Liver (tissue), 10 donors: ENCODE measurements at places on chromosomes 11 and 22. TPM values are rescaled to one million over a fixed set of nuclear protein-coding genes. Genes with fewer than 3 reads are reported as not detected.

DNA sequence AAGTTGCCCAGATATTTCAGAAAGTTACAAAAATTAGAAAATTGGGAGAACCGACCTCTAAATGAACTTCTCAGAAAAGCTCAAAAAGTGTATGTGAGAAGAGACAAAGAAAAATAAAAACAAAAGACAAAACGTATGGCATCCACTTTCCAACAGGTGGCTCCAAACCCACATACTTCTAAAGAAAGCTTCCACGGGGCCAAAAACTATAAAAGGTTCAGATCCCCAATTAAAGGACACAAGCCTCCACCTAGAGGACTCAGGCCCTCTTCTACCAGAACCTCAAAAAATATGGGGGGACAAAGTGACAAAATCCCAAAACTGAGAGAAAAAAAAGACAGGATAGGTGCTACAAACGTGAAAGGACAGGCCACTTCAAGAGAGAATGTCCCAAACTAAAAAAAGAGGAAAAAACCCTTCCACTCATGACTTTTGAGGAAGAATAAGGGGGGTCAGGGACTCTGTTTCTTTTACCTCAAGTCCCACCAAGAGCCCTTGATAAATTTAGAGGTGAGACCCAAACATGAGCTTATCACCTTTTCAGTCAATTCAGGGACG is 8.8 kb downstream of the SCGB2A1 start:
- no peaks in the 10 kb centered on the region for H3K36me3 ChIP-seq
- H3K27ac ChIP-seq, result no peak overlapping the region
- H3K4me1 ChIP-seq, result no peaks in the 10 kb centered on the region
- DNase-seq, result no peak
- no peaks in the 10 kb centered on the region for H3K27me3 ChIP-seq

GLYAT gene
- polyA plus RNA-seq, result 181 TPM

TTC28 gene
- 5.6 TPM for polyA plus RNA-seq

- no peak overlapping the region for H3K27ac ChIP-seq
- H3K4me3 ChIP-seq, result no peak overlapping the region
- H3K4me1 ChIP-seq, result no peaks in the 10 kb centered on the region
- H3K36me3 ChIP-seq, result no peaks in the 10 kb centered on the region
- no peaks in the 10 kb centered on the region for H3K27me3 ChIP-seq
Measured at GRCh38 chr22:49373801-49374226, 453.9 kb downstream of the BRD1 start.

OR51B5 gene
- polyA plus RNA-seq, result not detected

DGAT2 gene
- polyA plus RNA-seq, result 152 TPM

DNA sequence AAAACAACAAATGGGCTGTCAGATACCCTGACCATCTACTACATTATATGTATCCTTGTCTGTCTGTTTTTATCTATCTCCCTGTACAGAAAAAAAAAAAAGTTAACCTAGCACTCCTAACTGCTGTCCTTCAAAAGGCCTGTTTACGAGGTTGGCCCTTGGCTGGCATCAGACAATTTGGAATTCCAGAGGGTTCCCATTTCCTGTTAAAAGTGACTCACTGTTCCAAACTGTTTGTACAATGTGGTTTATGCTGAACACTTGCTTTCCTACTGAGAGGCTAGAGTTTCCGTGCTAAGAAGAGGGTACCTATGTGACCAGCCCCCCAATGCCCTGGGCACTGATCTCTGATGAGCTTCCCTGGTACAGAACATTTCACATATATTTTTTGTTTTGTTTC is 65.9 kb upstream of the HMGXB4 start:
- H3K4me1 ChIP-seq, result no peaks in the 10 kb centered on the region
- H3K36me3 ChIP-seq, result no peaks in the 10 kb centered on the region
- peaks cover 4% of the 10 kb centered on the region for H3K27me3 ChIP-seq
- no peak for DNase-seq
- H3K4me3 ChIP-seq, result no peak overlapping the region

ANGPTL5 gene
- polyA plus RNA-seq, result not detected

DNA sequence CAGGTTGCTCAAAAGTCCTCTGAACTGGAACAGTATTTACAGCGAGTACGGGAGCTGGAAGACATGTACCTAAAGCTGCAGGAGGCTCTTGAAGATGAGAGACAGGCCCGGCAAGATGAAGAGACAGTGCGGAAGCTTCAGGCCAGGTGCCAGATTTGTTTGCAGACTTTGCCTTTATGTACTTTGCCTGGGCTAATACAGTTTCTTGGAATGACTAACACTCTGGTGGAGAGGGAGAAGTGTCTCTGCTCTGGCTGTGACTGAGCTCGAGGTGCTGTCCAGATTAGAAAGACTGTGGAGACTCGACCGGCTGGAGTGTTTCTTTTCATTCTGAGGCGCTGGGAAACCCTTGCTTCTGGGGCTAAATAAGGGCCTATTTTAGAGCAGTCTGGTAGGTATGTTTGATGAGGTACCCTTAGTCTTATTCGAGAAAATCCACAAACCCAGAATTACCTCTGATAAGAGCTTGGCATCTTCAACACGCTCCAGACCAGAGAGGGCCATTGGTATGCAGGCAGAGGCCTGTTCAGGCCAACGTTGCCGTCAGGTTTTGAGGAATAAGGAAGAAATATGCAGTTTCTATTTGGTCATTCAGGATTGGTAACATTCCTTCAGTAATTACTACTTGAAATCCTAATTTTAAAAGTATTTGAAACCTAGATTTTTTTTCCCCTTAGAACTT is 76.5 kb downstream of the SWAP70 start:
- no peaks in the 10 kb centered on the region for H3K36me3 ChIP-seq
- DNase-seq, result no peak
- H3K4me1 ChIP-seq, result no peaks in the 10 kb centered on the region
- no peak overlapping the region for H3K27ac ChIP-seq

OR8A1 gene
- not detected for polyA plus RNA-seq

DNA sequence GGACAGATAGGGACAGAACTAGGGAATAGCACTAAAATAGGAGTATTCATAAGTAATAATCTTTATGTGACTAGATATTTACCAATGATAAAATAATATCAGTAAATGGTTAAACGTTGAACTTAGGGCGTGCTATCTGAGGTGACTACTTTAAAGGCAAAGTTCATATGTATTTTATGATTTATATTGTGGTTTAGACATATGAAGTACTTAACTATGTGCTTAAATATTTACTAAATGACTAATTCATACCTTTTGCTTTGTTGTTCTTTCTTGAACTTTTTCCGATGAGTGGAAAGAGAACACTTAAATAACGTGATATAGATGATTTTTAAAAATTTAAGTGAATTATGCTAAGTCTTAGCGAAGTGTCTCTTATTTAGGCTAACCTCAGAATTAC is 14.7 kb downstream of the LUZP2 start:
- H3K36me3 ChIP-seq, result no peaks in the 10 kb centered on the region
- no peak overlapping the region for H3K27ac ChIP-seq
- H3K4me3 ChIP-seq, result no peak overlapping the region
- no peaks in the 10 kb centered on the region for H3K4me1 ChIP-seq

ALG9 gene
- polyA plus RNA-seq, result 14.9 TPM

DNA sequence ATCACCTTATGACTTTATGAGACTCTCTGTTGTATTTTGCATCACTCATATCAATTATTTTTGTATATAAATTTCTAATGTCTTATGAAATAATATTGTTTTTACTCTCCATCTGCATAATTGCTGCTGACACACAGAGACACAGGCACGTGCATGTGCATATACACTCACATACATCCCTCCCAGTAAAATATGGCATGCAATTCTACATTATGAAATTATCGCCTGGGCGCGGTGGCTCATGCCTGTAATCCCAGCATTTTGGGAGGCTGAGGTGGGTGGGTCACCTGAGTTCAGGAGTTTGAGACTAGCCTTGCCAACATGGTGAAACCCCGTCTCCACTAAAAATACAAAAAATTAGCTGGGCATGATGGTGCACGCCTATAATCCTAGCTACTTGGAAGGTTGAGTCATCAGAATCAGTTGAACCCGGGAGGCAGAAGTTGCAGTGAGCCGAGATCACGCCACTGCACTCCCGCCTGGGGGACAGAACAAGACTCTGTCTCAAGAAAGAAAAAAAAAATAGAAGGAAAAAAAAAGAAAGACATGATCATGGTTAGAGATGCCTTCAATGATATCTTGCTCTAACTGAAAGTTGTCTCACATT is 96.7 kb upstream of the LUZP2 start:
- H3K36me3 ChIP-seq, result no peaks in the 10 kb centered on the region
- H3K27ac ChIP-seq, result no peak overlapping the region
- H3K27me3 ChIP-seq, result no peaks in the 10 kb centered on the region
- H3K4me1 ChIP-seq, result no peaks in the 10 kb centered on the region
- no peak overlapping the region for H3K4me3 ChIP-seq

DNA sequence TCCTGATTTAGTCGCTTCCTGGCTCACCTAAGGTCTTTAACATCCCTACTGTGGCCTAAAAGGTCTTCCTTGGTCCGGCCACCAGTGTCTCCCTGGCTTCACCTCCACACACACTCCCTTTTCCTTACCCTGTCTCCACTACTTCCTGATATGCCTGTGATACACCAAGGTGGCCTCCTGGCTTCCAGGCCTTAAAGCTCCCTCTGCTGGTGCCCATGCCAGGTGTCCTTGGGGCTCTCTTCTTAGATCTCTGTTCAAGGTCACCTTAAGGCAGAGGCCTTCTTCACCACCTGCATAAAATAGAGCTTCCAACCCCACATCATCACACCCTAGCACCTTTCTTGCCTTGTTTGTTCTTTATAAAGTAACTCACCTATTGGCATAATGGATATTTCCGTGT is 787.7 kb downstream of the NTM start:
- H3K36me3 ChIP-seq, result no peaks in the 10 kb centered on the region
- H3K27ac ChIP-seq, result no peak overlapping the region
- no peaks in the 10 kb centered on the region for H3K4me1 ChIP-seq
- no peak for DNase-seq
- H3K27me3 ChIP-seq, result no peaks in the 10 kb centered on the region
- H3K4me3 ChIP-seq, result no peak overlapping the region

DNA sequence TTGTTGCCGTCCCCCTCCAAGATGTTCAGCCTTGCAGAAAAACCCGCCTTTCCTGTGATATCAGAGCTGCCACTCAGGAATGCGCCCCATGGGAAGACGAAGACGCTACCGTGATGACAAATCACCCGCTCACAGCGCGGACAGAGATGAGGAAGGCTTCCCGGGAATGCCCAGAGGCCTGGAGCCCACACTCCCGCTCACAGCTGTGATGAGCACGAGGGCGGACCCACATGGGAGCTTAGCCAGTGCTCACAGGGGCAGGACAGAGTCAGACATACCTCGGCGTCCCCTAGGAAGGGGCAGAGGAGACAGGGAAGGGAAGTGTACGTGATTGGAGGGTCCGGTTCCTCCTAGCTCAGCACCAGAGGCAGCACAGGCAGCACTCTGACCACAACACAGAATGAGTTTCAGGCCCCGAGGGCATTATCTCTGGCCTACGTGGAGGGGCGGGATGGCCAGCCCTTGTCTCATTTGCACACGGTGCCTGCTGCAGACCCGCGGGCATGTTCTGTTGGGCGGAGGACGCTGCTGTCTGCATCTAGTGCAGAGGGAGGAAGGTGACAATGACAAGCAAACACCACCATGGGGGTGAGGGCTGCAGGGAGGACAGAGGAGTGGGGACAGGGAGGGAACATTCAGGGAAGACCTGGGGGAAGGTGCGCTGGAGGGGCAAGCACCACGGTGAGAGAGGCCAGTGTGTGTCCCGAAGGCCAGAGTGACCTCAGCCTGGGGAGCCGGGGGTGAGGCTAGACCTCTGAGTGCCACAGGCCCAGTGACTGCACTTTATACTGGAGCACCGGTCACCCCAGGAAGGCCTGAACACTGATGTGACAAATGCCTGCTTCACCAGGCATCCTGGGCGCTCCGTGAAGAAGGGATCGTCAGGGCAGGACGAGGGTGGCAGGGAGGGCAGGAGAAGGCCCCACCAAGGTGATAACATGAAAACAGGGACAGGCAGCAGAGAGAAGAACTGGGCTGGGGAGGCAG is 79.6 kb downstream of the CELSR1 start:
- H3K27ac ChIP-seq, result no peak overlapping the region
- no peaks in the 10 kb centered on the region for H3K27me3 ChIP-seq
- H3K4me1 ChIP-seq, result peaks cover 7% of the 10 kb centered on the region
- no peak for DNase-seq

GRCh38 chr22:36182857-36183256 is 18.8 kb downstream of the APOL4 start:
- H3K27me3 ChIP-seq, result no peaks in the 10 kb centered on the region
- DNase-seq, result no peak
- no peak overlapping the region for H3K27ac ChIP-seq

DNA sequence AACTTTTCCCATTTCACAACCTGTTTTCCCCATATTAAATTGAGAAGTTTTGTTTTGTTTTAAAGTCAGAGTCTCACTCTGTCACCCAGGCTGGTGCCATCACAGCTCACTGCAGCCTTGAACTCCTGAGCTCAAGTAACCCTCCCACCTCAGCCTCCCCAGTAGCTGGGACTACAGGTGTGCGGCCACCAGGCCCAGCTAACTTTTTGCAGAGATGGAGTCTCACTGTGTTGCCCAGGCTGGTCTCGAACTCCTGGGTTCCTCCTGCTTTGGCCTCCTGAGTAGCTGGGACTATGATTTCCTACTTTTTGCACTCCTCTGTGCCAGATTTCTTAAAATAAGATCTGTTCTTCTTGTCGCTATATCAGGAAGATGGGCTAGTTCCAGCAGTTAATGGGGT is 44.9 kb downstream of the GNB1L start:
- no peak overlapping the region for H3K4me3 ChIP-seq
- H3K27ac ChIP-seq, result no peak overlapping the region

DNA sequence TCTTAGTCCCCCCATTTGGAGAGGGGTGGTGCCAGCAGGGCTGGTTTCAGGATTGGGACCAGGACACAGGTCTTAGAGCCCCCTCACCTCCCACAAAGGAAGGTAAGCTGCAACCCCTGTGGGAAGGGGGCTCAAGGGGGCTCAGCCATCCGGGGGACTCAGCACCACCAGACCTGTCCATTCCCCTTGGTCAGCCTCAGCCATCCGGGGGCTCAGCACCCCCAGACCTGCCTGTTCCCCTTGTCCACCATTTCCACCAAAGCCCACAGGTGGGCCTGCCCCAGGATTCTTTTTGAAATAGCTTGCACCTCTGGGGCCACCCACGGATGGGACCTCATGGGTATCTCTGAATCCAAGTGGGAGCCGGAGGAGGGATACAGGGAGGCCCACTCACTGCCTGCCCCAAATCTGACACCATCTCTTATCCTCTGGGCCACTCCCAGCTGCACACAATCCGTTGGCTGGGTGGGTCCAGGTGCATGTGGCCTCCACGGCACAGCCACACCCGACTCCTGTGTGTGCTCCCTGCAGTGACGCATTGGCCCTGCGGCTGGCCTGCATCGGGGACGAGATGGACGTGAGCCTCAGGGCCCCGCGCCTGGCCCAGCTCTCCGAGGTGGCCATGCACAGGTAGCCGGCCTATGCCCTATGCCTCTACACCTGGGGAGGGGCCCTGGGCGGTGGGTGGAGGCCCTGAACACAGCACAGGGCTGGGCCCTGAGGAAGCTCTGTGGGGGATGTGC is 15.9 kb downstream of the MCAT start:
- peaks cover 5% of the 10 kb centered on the region for H3K4me1 ChIP-seq
- H3K36me3 ChIP-seq, result no peaks in the 10 kb centered on the region
- H3K27me3 ChIP-seq, result no peaks in the 10 kb centered on the region
- no peak overlapping the region for H3K27ac ChIP-seq
